Type B pancreatic cell (in vitro differentiated cells): ENCODE measurements at places on chromosomes 4 and X. TPM values are rescaled to one million over a fixed set of nuclear protein-coding genes. Genes with fewer than 3 reads are reported as not detected.

The ANKRD37 gene
- 3.6 and 5.8 TPM in 2 replicates for total RNA-seq

The NDUFA1 gene
- total RNA-seq: 81.9 and 117 TPM in 2 replicates

The DIPK2B gene
- not detected in 2 replicates for total RNA-seq

The NOX1 gene
- total RNA-seq: 0.70 and 1.2 TPM in 2 replicates

The HTT gene
- total RNA-seq: 48.0 and 54.4 TPM in 2 replicates

The ANAPC4 gene
- total RNA-seq: 17.8 and 29.1 TPM in 2 replicates

The PRKG2 gene
- 4.2 and 11.9 TPM in 2 replicates for total RNA-seq

The EOLA1 gene
- 20.7 and 30.5 TPM in 2 replicates for total RNA-seq

The MSANTD1 gene
- total RNA-seq: 1.4 TPM in 2 replicates

The FAM53A gene
- total RNA-seq: 0.90 and 3.2 TPM in 2 replicates

The ARHGAP24 gene
- total RNA-seq: 10.9 and 11.7 TPM in 2 replicates

The PAGE5 gene
- not detected in 2 replicates for total RNA-seq

The GPR82 gene
- total RNA-seq: not detected in 2 replicates

The NEUROG2 gene
- total RNA-seq: 1.2 TPM in 1 of 2 replicates, not detected in the other

The DAPP1 gene
- 10.6 and 41.8 TPM in 2 replicates for total RNA-seq

The MAGEB10 gene
- not detected in 2 replicates for total RNA-seq

The C4orf36 gene
- total RNA-seq: 1.3 and 2.5 TPM in 2 replicates

The GAGE12H gene
- not detected in 2 replicates for total RNA-seq

The COX7B2 gene
- not detected in 2 replicates for total RNA-seq

The NALF2 gene
- 1.8 and 3.4 TPM in 2 replicates for total RNA-seq

The AMTN gene
- not detected in 2 replicates for total RNA-seq
